Stimulated activated CD4-positive, alpha-beta T cell treated with anti-CD3 and anti-CD28 coated beads, Interleukin-12 subunit alpha, Interleukin-12 subunit beta, amount 100 ng/mL, for 24 hours (primary cell): ENCODE measurements at places on chromosomes 2 and 18.

DNA sequence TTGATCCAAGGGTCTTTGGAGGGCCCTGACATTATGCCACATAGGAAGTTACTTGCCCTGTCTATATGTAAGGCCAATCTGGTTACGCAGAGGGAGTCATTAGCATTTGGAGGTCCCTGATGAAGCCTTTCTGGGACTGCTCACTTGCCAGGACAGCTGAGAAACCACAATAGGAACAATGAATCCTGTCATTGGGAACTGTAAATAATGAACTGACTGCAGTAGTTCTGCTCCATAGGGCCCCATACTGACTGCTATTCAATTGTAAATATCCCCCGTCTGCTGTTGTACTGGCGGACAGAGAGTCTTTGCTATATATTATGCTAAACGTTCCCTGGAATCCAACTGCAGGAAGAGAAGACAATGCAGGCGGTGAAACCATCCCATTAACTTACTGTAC, 149.4 kb upstream of the DCC start:
- no peak for DNase-seq

GRCh38 chr2:24859968-24860600, 60.0 kb downstream of the ADCY3 start:
- no peak for DNase-seq

GRCh38 chr2:685421-685820, 8.2 kb upstream of the TMEM18 start:
- no peak for DNase-seq

DNA sequence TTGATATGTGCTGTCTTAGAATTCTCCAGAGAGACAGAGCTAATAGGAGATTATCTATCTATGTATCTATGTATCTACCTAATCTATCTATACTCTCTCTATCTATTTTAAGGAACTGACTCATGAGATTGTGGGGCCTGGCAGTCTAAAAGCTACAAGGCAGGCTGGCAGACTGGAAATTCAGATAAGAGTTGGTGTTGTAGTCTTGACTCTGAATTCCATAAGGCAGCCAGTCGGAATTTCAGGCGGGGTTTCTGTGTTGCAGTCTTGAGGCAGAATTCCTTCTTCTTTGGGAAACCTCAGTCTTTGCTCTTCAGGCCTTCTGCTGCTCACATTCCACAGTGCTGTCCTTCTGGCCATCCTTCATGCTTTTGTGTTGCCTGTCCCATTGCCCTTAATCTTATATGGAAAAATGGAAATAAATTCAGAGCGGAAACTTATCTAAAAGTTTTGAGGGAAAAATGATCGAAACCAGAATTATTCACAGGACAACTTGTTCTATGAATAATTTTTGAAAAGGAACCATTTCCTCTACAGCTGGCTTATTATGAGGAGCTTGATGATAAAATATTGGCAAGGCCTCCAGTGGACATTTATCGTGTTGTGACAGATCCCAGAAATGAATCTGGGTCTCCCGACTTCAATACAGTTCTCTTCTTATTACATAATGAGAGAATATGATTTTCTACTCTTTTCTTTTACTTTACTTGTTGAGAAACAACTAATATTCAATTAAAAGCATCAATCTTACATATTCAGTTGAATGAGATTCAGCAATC, 10.8 kb downstream of the IL1RL1 start:
- no peak for DNase-seq

- no peak for DNase-seq
These were observed 42.7 kb downstream of the CIB4 start for GRCh38 chr2:26598336-26598995.

DNA sequence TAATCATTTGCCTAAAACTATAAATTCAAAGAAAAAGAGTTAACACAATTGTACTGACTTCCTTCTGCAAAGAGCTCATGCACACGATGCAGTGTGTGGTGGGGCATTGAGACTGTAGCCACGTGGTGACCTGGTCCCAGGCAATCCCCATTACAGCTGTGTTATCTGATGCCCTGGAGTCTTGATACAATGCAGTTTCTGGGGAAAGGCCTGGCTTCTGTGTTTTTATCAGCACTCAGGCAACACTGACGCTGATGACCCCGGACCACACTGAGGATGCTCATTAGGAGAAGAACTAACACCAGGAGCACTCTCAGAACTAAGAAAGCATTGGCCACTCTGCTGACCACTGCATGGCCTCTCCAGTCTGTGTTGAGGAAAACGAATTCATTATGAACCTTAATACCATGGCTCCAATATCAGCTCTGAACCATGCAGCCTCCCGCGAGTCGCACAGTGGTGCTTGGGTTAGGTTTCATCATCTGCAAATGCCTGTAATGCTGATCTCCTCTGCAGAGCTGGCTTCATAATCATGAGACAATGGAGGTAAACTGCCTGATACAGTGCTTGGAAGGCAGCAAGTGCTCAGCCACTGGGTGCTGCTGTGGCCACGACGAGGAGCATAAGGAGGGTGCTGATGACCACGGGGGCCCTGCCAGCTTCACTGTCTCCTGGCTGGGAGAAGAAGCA, 218.5 kb downstream of the MYT1L start:
- no peak for DNase-seq

DNA sequence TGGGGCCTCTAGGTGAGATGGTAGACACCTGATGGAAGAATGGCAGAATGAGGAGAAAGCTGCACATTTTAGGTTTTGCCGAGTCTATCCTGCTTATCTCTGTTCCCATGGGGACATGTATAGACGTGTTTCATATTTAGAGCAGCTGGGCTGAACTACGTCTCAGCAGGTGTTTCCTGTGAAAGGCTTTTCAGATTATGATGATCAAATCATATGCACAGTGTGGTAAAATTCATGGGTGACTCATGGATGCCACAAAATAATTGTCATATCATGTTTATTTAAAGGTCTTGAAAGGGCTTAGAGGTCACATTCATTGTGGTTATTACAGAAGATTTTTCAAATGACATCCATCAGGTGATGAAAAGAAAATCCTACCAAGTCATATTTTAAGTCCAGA, 90.5 kb downstream of the ICOS start:
- DNase-seq = no peak

GRCh38 chr2:177679611-177680605, 287.3 kb downstream of the AGPS start:
- no peak for DNase-seq
